T-helper 17 cell (primary cell): ENCODE measurements at places on chromosomes 11 and 22.

- H3K4me3 ChIP-seq: no peak overlapping the region
- peak overlapping the region; percentile 19 for H3K27ac ChIP-seq
- no peak for DNase-seq
- no peaks in the 10 kb centered on the region for H3K27me3 ChIP-seq
- peaks cover 28% of the 10 kb centered on the region for H3K4me1 ChIP-seq
Observed at GRCh38 chr11:108751444-108751843, 86.6 kb downstream of the DDX10 start.

DNA sequence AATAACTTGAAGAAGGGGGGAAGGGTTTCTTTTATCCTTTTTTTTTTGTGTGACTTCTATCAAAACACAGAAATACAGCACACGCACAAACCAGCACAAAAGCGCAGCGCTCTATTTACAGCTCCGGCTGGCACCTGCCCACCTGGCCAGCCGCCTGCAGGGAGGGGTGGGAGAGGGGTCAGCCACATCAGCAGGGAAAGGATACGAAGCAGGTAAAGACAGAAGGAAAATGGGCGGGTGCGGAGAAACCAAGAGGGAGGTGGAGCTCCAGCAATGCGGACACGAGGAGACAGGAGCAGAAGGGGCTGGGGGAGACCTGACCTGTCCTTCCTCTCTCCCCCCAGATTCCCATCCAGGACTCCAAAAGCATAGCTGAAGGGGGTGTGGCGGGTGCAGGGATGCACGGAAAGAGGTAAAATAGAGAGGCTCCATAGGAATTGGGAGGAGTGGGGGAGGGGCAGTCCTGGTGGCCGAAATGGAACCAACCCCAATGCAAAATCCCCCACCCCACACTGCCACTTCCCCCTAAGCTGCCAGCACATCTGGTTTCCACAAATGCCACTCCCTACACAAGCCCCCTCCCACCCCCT, 14.1 kb downstream of the CXCR5 start:
- peaks cover 2% of the 10 kb centered on the region for H3K36me3 ChIP-seq
- H3K4me1 ChIP-seq: peaks cover 49% of the 10 kb centered on the region
- peak overlapping the region; percentile 55 for H3K4me3 ChIP-seq
- no peaks in the 10 kb centered on the region for H3K27me3 ChIP-seq
- DNase-seq: no peak
- peak overlapping the region; percentile 99 for H3K27ac ChIP-seq

- no peak for DNase-seq
- H3K36me3 ChIP-seq: no peaks in the 10 kb centered on the region
- peaks cover 12% of the 10 kb centered on the region for H3K27me3 ChIP-seq
Observed at GRCh38 chr11:113488931-113489351, 13.7 kb upstream of the DRD2 start.

GRCh38 chr22:23531283-23531956, 48.7 kb downstream of the IGLL1 start:
- peaks cover 6% of the 10 kb centered on the region for H3K4me1 ChIP-seq
- H3K27me3 ChIP-seq: peaks cover 26% of the 10 kb centered on the region
- H3K4me3 ChIP-seq: no peak overlapping the region
- peaks cover 10% of the 10 kb centered on the region for H3K36me3 ChIP-seq

GRCh38 chr11:35148163-35148837, 9.3 kb downstream of the CD44 start:
- no peaks in the 10 kb centered on the region for H3K27me3 ChIP-seq
- peaks cover 87% of the 10 kb centered on the region for H3K4me1 ChIP-seq
- peak overlapping the region; percentile 99 for H3K27ac ChIP-seq
- peaks cover 22% of the 10 kb centered on the region for H3K36me3 ChIP-seq
- DNase-seq: peak; percentile 24

GRCh38 chr11:64288353-64288750, 2.7 kb downstream of the GPR137 start:
- H3K27ac ChIP-seq: peak overlapping the region; percentile 29
- H3K36me3 ChIP-seq: peaks cover 2% of the 10 kb centered on the region
- H3K4me3 ChIP-seq: no peak overlapping the region
- peaks cover 15% of the 10 kb centered on the region for H3K27me3 ChIP-seq

DNA sequence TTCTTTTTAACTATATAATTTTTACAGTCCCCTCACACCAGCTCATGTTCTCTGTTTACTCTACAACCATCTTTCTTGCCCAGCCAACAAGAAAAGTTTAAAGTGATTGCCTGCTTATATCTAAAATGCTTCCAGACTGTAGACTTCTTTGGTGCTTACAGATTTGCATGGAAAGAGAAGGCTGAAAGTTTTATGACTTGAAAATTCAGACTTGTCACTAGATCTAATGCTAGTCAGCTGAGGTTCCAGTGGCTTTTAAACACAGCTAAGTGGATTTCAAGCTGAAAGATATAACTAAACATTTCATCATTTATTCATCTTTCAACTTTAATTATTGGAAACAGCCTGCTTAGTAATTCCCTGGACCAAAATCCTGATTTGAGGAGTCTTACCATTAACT, 178.4 kb downstream of the NAV2 start:
- peaks cover 13% of the 10 kb centered on the region for H3K27me3 ChIP-seq
- no peak for DNase-seq
- H3K27ac ChIP-seq: no peak overlapping the region

- peak within 1 kb of the TSS; percentile 93 for H3K4me3 ChIP-seq
- no peaks in the 10 kb centered on the region for H3K36me3 ChIP-seq
- peaks cover 13% of the 10 kb centered on the region for H3K27me3 ChIP-seq
- peak within 1 kb of the TSS; percentile 99 for H3K27ac ChIP-seq
Observed at GRCh38 chr22:46296257-46297150, at the start of gene GTSE1. Gene GTSE1 (plus strand): TSS chr22:46296870. CDS start chr22:46297401, 531 bp downstream.

DNA sequence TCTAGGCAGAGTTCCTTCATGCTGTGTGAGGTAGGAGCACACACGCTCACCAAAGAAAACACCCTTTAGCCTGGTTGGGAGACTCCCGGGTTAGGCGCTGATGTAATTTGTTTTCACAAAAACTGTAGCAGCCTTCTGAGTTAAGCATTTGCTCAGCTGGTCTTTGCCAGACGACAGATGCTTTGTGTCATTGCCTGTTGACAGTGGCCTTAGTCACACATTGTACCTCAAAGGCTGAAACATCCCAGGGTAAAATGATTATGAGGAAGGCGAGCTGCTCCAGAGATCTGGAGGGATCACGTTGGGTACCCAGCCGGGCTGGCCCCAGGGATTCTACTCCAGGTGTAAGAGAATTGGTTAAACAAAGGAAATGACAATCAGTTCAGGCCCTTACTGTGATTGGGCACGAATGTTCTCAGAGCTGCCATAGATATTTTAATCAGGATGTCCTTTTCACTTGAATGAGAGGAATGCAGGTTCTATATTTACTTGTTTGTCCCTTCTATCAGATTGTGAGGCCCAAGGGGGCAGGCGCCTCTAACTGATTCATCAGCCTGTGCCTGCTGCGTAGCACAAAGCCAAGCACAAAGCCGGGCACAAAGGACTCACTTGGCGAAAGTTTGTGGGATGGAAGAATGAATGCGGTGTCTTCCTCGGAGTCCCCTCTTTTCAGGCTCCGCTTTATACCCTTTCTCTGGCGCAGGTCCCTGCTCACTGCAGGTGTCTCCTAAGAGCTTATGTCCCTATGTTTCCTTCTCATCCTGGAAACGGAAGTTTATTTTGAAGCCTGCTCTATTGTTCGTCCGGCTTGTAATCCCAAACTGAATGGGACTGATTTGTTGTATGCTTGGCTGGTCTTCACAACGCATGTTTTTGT, 47.1 kb downstream of the ADM start:
- H3K27me3 ChIP-seq: peaks cover 60% of the 10 kb centered on the region
- H3K4me3 ChIP-seq: no peak overlapping the region
- no peak for DNase-seq
- H3K36me3 ChIP-seq: no peaks in the 10 kb centered on the region
- no peak overlapping the region for H3K27ac ChIP-seq
- no peaks in the 10 kb centered on the region for H3K4me1 ChIP-seq

GRCh38 chr22:47155912-47156311, 393.5 kb downstream of the TBC1D22A start:
- H3K4me1 ChIP-seq: peaks cover 7% of the 10 kb centered on the region
- DNase-seq: no peak
- H3K36me3 ChIP-seq: peaks cover 5% of the 10 kb centered on the region
- no peak overlapping the region for H3K27ac ChIP-seq

DNA sequence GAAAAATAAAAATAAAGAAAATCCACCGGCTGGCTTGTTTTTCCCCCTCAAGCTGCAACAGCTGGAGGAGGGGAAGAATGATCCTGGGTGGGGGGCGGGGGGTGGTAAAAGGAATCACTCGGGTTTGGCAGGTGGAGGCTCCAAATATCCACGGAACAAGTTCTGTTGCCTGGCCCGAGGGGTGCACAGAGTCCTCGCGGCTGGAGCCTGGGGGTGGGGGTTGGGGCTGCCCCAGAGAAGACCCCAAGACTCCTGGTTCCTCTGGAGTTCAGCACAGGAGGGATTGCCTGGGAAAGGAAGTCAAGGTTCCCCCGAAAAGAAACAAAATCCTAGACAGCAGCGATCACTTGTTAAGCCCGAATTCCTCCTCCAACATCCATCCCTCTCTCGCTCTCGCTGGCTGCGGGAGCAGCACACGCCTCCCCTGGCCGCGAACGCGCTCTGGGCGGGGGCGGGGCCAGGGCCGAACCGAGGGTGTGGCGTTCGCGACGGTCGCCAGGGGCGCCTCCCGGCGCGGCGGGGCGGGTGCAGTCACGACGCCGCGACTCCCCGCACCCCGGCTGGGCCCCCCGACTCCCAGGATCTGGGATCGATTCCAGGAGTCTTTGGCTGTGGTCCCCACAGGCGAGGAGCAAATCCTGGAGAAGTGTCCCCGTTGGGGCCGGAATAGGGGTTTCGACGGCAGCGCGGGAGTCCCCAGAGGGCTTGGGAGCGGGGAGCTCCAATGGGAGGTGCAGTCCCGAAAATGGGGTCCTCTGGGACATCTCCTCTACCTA, at the start of gene KCNA4:
Gene KCNA4 (minus strand): TSS at position 443 of the 776 bp plus-strand sequence. CDS start 4,352 bp downstream, outside the sequence.
- H3K27me3 ChIP-seq: peaks cover 20% of the 10 kb centered on the region
- no peak within 1 kb of the TSS for H3K4me3 ChIP-seq
- H3K36me3 ChIP-seq: peaks cover 2% of the 10 kb centered on the region
- no peak within 1 kb of the TSS for H3K27ac ChIP-seq
- DNase-seq: no peak
- no peaks in the 10 kb centered on the region for H3K4me1 ChIP-seq

GRCh38 chr11:46254133-46254491, 23.4 kb upstream of the CREB3L1 start:
- H3K36me3 ChIP-seq: peaks cover 3% of the 10 kb centered on the region
- H3K4me1 ChIP-seq: peaks cover 3% of the 10 kb centered on the region
- no peak overlapping the region for H3K4me3 ChIP-seq
- no peak for DNase-seq
- H3K27me3 ChIP-seq: peaks cover 23% of the 10 kb centered on the region

- no peaks in the 10 kb centered on the region for H3K27me3 ChIP-seq
- no peaks in the 10 kb centered on the region for H3K36me3 ChIP-seq
- H3K27ac ChIP-seq: no peak overlapping the region
Observed at GRCh38 chr11:91394727-91395414, 829.7 kb upstream of the FAT3 start.
